Pancreas (tissue), 10 donors: ENCODE measurements at places on chromosomes 4 and X.

GRCh38 chr4:1043162-1043561 lies 31.7 kb downstream of the FGFRL1 start:
- DNase-seq = no peak

DNA sequence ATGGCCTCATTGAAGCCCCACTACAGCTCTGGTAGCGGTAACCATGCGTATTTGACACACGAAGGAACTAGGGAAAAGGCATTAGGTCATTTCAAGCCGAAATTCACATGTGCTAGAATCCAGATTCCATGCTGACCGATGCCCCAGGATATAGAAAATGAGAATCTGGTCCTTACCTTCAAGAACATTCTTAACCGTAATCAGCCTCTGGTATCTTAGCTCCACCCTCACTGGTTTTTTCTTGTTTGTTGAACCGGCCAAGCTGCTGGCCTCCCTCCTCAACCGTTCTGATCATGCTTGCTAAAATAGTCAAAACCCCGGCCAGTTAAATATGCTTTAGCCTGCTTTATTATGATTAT lies 876 bp downstream of the HPRT1 start:
- DNase-seq = no peak

- no peak for DNase-seq
These were observed 187.7 kb downstream of the ENOX2 start for GRCh38 chrX:130715299-130715698.

DNA sequence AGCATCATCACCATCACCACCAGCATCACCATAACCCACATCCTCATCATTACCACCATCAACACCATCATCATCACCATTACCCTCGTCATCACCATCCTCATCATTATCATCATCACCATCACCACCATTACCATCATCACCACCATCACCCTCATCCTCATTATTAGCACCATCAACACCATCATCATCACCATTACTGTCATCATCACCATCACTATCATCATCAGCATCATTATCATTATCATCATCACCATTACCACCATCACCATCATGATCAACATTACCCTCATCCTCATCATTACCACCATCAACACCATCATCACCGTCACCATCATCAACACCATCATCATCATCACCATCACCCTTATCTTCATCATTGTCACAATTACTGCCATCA lies 51.7 kb downstream of the HTRA3 start:
- no peak for DNase-seq

DNA sequence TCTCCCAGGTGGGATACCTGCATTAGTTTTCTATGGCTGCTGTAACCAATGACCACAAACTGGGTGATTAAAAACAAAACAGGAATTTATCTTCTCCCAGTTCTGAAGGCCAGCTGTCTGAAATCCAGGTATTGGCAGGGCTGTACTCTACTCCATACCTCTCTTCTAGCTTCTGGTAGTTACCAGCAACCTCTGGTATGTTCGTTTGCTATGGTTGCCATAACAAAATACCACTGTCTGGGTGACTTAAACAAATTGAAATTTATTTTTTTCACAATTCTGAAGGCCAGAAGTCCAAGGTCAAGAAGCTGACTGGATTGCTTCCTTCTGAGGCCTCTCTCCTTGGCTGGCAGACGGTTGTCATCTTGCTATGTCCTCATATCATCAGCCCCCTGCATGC lies 642.1 kb upstream of the TENM3 start:
- no peak for DNase-seq
